ENCODE measurements at places on chromosomes 16 and 17.

DNA sequence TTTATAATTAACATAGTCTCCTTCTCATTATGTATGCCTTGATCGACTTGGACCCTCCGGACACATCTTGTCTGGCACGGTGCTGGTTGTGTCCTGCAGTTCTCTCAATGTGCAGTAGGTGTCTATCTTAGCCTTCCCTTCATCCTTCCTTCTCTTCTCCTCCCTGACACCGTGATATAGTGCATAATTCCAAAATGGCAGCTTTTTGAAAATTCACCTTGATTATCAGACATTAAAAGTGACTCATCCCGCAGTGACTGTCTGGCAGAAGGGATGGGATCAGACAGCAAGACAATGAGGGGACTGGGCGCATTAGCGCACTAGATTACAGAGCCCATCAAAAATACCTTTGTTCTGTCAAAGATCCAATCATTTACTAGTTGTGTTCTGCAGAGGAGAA is 70.0 kb upstream of the PMFBP1 start:
- DNase-seq, result no peak

DNA sequence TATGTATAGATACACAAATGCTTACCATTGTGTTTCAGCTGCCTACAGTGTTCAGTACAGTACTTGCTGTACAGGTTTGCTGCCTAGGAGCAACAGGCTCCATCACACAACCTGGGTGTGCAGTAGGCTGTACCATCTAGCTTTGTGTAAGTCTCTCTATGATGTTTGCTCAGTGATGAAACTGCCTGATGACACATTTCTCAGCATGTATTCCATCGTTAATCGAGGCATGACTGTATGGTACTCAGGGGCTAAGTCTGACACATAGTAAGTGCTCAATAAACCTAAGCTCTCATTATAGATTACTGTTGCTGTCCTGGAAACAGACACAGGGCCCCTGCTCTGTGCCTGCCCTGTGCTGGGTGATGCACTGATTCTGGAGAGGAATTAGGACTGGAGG is 18.1 kb downstream of the KCNJ12 start:
- no peak for DNase-seq

DNA sequence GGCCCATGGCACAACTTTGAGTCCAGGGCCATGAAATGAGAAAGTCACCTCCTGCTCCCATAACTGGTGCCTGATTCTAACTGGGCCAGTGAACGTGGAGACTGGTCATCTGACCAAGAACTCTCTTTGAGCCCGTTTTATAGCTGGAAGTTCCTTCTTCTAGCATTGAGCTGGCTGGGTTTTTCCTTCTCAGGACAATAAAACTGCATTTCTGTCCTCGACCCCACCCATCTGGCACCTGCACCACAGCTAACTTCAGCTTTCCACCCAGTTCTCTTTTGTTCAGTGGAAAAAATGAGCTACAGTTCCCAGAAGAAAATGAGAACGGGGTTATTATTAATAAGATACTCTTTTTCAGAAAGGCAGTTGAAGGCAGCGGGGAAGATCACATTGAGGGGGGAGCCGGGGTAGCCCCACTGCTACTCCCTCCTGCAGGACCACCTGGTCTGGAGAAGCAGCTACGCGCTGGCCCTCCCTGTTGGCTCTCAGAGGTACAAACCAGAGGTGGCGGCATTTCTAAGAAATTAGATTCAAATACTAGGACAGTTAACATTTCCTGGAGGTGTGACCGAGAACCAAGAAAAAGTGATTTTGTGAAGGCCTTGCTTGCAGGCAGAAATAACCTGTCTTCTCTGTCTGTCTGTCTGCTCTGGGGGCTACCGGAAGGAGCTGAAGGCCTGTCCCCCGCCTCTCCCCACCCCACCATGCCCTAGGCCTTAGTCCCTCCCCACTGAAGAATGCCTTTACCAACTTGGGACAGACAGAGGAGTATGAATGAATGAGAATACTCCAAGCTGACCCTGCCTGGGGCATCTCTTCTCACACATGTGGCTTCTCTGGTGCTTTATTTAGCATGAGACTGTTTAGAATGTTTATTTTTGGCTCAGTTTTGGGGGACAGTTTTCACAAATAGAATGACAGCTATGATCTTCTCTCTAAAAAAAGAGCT is 123.9 kb downstream of the XYLT1 start:
- DNase-seq, result no peak

GRCh38 chr16:67149276-67150046 is 1.3 kb downstream of the B3GNT9 start:
- DNase-seq, result no peak

GRCh38 chr17:68061512-68062313 is 26.2 kb downstream of the KPNA2 start:
- no peak for DNase-seq

DNA sequence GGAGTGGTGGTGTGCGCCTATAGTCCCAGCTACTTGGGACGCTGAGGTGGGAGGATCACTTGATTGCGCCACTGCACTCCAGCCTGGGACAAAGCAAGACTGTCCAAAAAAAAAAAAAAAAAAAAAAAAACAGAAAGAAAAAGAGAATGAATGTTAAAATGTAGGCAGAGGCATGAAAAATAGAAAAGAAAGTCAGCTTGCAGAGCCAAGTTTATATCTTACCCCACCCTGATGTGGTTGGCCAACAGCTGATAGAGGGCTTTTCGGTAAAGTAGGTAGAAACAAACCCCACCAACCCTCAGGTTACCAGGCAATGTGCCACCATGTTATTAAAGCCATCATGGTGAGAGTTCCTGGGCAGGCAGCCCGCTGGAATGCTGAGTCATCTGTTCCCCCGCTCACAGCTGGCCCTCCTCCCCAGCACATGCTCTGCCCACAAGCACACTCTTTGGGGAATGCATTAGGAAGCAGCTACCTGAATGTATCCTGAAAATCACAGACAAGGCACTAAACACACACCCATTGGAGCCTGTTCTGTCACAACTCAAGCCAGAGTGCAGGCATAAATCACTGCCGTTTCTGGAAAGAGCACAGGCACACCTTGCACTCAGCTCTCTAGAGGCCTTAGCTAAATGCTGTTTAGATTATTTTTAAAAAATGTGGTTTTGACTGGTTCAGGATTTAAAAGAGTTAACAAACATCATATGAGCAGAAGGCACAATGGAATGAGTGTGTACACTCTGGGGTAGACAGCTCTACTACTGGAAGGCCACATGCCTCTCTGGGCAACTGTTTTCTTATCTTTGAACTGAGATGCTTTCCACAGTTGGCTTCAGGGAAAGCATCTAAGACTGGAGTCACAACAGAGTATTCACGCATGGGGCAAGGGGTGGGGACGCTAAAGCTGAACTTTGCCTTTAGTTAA is 128.5 kb downstream of the PARN start:
- DNase-seq, result no peak

GRCh38 chr17:72726936-72727335 is 365.6 kb downstream of the SLC39A11 start:
- DNase-seq, result no peak

GRCh38 chr17:78745407-78746088 is 36.5 kb downstream of the CYTH1 start:
- DNase-seq, result peak; percentile 50

DNA sequence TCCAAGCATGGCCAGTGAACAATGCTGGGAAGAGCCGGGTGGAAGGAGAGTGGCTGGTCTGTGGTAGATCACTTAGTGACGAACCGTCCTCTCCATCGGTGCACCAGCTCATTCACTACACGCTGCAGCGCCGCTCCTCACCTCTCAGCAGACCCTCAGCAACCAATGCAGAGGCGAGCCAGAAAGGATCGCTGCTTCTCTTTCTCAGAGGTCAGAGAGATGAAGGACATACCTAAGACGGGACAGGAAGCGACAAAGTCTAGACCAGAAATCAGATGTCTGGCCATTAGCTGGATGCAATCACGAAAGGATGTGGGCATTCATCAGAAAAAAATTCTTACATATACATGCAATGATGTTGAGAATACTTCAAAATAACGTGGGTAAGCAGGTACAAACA is 26.9 kb downstream of the NSMCE1 start:
- DNase-seq, result no peak

GRCh38 chr17:68861602-68862001 is 93.6 kb downstream of the ABCA8 start:
- no peak for DNase-seq

DNA sequence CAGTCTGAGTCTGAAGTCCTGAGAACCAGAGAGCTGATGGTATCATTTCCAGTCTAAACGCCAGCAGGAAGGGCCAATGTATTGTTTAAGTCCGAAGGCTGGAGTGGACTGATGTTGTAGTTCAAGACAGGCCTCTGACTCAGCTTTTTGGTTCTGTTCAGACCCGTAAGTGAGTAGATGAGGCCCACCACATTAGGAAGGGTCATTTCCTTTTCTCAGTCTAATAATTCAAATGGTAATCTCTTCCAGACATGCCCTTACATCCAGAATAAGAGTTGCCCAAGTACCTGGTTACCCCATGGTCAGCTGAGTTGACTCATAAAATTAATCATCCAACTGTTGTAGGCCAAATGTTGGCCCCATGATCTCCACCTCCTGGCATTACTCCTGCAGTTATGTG is 442.6 kb upstream of the HSBP1 start:
- no peak for DNase-seq

GRCh38 chr17:33028061-33028460 is 36.4 kb downstream of the SPACA3 start:
- no peak for DNase-seq

DNA sequence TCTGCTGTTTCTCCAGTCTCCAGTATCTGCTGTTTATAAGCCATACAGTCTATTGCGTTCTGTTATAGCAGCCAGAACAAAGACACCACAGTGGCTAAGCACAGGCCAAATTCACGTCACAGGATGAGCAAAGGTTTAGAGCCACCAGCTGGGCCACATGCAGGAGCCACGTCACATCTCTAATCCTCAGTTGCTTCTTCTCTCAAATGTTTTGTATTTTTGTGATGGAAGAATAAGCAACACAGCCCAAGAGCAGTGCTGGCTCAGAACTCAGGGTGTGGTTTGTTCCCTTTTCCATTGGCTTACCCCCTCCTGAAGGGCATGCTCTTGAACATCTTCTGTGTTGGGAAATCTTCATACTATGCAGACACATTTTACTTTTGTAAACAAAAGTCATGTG is 309.4 kb upstream of the CDH5 start:
- no peak for DNase-seq

DNA sequence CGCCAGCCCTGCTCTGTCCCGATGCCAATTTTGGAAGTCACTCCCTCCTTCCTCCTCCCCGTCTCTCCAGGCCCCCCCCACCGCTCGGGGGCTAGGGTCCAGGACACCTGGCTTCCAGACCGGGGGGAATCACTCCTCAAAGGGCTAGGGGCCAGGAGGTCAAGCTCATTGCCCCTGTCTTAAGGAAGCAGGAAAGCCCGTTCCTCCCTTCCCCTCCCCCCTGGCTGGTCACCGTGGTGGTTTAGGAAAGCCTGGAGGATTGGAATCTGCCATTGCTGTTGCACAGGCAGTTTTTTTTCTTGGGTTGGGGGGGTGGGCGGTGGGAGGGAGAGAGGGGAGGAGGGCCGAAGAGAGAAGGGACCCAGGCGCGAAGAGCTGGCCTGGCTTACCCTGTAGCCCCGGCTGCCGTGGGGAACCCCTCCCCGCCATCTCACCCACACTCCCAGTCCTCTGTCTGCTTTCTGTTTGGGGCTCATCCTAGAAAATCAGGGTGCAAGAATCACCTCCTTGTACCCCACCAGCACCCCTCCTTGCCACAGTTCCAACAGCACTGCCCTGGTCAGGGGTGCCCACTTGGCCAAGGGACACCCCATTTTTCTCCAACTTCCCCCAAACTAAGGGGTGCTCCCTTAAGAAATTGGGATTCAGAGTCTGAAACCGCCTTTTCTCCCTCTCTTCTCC is 2.9 kb upstream of the BCL6B start:
- DNase-seq, result no peak

All from activated T-cell treated with anti-CD3 and anti-CD28 coated beads for 4 hours (primary cell).